ENCODE measurements at places on chromosomes 5 and 9.

DNA sequence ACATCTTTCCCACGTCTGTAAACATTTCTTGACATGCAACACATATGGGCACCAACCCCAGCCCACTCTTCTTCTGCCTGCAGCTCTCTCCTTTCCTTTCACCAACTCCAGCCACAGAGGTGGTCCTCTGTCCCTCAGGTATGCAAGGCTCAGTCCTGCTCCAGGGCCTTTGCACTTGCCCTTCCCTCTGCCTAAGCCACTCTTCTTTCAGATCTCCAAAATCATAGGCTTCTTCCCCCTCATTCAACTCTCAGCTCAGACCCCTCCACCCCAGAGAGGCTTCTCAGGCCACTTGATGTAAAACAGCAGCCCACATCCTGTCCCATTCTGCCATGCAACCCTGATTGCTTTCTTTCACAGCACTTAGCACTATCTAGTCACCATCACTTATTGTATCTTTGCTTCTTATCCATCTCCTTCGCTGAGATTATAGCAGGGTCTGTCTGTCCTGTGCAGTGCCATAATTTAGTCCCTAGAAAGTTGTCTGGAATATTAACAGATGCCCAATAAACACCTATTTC lies 3.4 kb downstream of the LIFR start:
- no peak for DNase-seq

DNA sequence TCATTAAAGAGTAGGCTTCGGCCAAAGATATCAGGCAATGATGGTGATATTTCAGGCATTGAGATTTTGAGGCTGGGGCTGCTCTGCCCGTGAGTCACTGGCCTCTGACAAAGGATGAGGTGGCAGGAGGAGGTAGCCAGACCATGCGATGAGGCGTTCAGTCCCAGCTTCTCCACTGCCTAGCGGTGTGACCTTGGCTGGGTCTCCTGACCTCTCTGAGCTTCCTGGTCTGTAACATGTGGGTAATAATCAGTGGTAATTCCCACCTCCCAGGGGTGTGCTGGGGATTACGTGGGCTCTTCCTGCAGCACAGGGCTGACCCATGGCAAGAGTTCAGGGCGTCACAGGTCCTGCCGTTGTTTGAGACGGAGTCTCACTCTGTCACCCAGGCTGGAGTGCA lies 73.2 kb upstream of the RAPGEF1 start:
- DNase-seq, result no peak

- no peak for DNase-seq
Measured at GRCh38 chr9:19784136-19784535, 4.7 kb downstream of the SLC24A2 start.

GRCh38 chr5:158670201-158670600 lies 429.5 kb downstream of the EBF1 start:
- DNase-seq, result no peak

GRCh38 chr9:1580215-1580614 lies 434.9 kb upstream of the SMARCA2 start:
- DNase-seq, result no peak

DNA sequence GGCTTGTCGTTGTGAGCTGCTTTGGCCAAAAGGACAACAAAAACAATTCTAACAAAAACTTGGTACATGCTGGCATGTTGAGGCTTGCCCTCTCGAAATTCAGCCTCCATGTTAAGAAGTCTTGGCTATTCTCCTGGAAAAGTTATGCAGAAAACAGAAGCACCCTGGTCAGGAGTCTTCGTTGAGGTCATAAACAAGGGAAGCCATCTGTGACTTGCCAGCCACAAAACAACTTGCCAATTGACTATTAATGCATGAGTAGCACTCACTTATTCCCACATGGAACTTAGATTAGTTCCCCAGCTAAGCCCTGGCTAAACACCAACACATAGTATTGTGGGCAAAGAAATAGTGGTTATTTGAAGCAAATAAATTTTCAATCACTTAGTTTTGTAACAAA lies 521.0 kb upstream of the CHD1 start:
- DNase-seq, result no peak

DNA sequence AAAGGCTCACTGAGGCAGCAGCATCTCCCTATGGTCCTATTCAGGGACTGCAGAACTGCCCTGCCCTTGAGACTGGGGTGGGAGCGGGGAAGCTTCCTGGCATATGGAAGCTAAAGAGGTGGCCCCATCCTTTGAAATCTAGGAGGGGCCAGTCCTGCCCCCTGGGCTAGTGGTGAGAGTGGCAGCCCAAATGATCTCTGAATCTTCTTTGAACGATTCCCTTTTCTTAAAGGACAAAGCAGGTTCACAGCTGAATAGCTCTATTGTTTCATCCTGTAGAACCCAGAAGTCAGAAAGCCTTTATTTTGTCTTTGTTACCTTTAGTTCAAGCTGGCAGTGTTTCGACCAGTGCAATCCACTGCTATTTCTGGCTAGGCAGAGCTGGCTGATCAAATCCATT lies 741.9 kb downstream of the IRX1 start:
- no peak for DNase-seq

GRCh38 chr5:62149879-62150278 lies 156.1 kb upstream of the KIF2A start:
- DNase-seq, result no peak

GRCh38 chr5:1344975-1345838 lies at the start of gene CLPTM1L:
TSS of gene CLPTM1L (minus strand) at chr5:1345099. CDS start at chr5:1344841, 258 bp downstream.
- peak; percentile 84 for DNase-seq
